Effector memory CD8-positive, alpha-beta T cell (primary cell): ENCODE measurements at places on chromosomes 7 and 10.

GRCh38 chr10:31698181-31698830, 230.3 kb downstream of the ARHGAP12 start:
- no peaks in the 10 kb centered on the region for H3K36me3 ChIP-seq
- H3K27me3 ChIP-seq: peaks cover 20% of the 10 kb centered on the region
- H3K27ac ChIP-seq: no peak overlapping the region
- no peak overlapping the region for H3K4me3 ChIP-seq
- no peaks in the 10 kb centered on the region for H3K4me1 ChIP-seq

GRCh38 chr10:230758-231157, 95.5 kb downstream of the ZMYND11 start:
- no peak overlapping the region for H3K4me3 ChIP-seq
- H3K27ac ChIP-seq: no peak overlapping the region
- H3K36me3 ChIP-seq: no peaks in the 10 kb centered on the region

DNA sequence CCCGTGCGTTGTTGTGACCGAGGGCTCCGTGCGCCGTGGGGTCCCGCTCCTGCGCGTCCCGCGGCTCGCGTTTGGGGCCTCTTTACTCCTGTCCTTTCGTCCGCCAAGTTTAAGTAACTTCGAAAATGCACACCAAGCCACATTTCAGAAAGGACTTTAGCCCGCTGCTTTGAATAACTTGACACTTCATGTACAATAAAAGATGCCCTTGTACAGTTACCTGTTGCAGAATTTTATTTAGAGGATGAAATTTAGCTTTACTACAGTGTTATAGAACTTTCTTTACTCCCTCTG, 459 bp downstream of the SUGCT start:
- H3K36me3 ChIP-seq: peaks cover 22% of the 10 kb centered on the region
- H3K4me3 ChIP-seq: peak overlapping the region; percentile 91
- DNase-seq: no peak
- peak overlapping the region; percentile 96 for H3K27ac ChIP-seq

GRCh38 chr7:97145068-97145467, 27.6 kb downstream of the SDHAF3 start:
- H3K4me3 ChIP-seq: no peak overlapping the region
- no peaks in the 10 kb centered on the region for H3K27me3 ChIP-seq
- H3K27ac ChIP-seq: no peak overlapping the region

DNA sequence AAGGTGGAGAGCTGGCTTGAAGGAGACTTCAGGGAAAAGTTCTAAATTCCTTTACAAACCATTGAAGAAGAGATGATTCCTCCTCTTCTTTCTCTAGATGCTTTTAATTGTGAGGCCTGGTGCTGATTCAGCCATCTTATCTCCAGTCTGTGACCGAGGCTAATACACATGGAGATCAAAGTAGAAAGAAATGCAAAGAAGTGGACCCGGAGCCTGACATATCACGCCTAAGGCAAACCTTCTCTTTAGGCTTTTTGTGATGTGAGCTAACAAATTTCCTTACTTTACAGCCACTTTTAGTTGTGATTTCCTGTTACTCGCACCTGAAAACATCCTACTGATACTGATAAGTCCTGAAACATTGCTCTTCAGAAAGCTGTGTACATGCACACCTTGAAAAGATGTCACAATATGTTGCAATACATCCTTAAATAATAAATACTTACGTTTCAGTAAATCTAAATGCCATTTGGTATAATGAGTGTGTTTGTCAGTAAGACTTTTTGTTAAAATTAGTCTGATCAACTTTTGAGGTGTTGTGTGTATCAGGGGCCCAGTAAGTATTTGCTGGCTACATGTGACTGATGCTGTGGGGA, 192.4 kb downstream of the BAMBI start:
- no peaks in the 10 kb centered on the region for H3K36me3 ChIP-seq
- H3K4me1 ChIP-seq: no peaks in the 10 kb centered on the region
- H3K4me3 ChIP-seq: no peak overlapping the region
- H3K27me3 ChIP-seq: no peaks in the 10 kb centered on the region
- no peak for DNase-seq

DNA sequence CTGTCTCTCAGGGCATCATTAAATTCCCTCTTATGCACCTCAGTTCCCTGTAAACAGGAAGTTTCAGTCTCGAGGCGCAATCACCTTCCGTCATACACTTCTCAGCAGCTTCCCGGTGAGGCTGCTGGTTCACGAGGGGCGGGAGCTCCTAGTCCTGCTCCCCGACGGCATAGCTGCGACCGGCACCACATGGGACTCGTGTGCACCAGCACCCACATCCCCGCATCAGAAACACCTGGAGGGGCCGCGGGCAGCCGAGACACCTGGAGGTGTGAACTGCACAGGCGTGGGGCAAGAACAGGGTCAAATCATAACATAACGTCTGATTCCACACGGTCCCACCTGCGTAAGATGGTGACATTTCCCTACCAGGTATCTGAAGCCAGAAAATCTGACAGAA, 52.7 kb downstream of the DIP2C start:
- H3K27ac ChIP-seq: no peak overlapping the region
- H3K4me1 ChIP-seq: no peaks in the 10 kb centered on the region
- H3K36me3 ChIP-seq: no peaks in the 10 kb centered on the region
- no peak for DNase-seq

DNA sequence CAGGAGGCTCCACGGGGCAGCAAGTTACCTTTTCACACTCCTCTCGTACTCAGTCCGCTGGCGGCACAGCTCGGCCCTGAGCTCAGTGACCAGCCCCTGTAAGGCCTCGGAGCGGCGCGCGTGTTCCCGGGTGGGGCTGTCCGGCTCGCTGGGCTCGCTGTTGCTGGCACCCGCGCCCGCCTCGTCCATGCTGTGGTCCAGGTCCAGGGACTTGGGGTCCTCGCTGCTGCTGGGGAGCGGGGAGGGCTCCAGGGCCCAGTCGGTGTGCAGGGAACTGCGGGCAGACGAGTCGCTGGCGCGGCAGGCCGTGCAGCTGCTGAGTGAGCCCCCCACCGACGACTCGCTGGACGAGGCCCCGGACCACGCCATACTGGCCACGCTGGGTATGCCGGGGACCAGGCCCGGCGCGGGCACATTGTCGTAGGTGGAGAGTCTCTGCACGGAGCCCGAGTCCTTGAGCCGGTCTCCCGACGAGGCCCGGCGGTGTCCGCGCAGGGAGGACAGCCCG, 143.8 kb downstream of the MAPK8 start:
- no peak overlapping the region for H3K4me3 ChIP-seq
- H3K4me1 ChIP-seq: peaks cover 5% of the 10 kb centered on the region
- no peak overlapping the region for H3K27ac ChIP-seq
- H3K27me3 ChIP-seq: peaks cover 15% of the 10 kb centered on the region
- DNase-seq: no peak
- no peaks in the 10 kb centered on the region for H3K36me3 ChIP-seq

DNA sequence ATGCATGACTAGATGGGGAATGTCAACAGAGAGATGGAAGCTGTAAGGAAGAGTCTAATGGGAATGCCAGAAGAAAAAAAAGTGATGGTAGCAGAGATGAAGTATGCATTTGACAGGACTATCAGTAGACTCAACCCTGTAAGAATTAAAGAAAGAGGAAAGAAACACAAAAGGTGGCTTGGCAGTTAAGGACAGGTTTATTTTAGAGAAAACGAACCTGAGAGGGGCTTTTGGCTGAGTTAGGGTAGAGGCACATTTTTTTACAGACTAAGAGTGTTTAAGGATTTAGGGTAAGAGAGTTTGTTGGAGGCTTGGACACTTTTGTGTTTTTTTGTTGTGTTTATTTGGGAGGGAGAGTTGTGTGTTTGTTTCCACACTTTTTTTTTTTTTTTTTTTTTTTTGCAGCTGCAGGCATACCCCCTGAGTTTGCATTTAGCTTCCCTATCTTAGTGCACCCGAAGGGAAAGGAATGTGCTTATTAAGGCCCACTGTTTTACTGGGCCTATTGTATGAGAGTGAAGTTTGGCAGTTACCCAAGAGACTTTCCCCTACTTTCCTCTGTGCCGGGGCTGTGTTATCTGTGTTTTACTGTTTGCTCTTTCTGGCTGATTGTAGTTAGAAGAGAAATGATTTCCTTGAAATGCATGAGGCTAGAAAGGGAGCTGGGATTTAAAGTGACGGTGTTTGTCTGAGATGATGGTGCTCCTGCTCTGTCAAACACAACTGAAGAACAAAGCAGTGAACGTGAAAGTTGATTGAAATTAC, 32.0 kb downstream of the NPVF start:
- no peaks in the 10 kb centered on the region for H3K27me3 ChIP-seq
- no peak for DNase-seq
- H3K27ac ChIP-seq: no peak overlapping the region
- H3K36me3 ChIP-seq: no peaks in the 10 kb centered on the region
- H3K4me1 ChIP-seq: no peaks in the 10 kb centered on the region
- no peak overlapping the region for H3K4me3 ChIP-seq

DNA sequence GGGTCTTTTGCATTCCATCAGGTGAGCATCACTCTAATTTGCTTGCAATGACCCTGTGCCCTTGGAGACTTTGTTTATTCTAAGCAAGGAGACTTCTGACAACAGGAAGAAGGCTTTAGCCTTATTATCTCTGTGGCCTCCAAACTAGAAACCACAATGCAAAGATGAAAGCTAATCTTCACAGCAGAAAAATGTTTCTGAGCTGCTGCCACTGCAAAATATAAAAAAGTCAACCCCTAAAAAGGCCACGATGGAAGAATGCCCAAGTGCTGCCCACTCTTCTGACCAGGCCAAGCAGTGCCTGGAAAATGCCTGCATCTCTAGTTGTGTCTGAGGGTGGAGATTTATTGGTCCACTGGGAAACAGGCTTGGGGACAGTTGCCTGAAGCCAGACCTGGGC, 299.9 kb downstream of the C7orf25 start:
- no peaks in the 10 kb centered on the region for H3K36me3 ChIP-seq
- H3K4me1 ChIP-seq: no peaks in the 10 kb centered on the region
- no peak overlapping the region for H3K4me3 ChIP-seq
- DNase-seq: no peak
